ENCODE measurements at places on chromosomes 6 and 20.

DNA sequence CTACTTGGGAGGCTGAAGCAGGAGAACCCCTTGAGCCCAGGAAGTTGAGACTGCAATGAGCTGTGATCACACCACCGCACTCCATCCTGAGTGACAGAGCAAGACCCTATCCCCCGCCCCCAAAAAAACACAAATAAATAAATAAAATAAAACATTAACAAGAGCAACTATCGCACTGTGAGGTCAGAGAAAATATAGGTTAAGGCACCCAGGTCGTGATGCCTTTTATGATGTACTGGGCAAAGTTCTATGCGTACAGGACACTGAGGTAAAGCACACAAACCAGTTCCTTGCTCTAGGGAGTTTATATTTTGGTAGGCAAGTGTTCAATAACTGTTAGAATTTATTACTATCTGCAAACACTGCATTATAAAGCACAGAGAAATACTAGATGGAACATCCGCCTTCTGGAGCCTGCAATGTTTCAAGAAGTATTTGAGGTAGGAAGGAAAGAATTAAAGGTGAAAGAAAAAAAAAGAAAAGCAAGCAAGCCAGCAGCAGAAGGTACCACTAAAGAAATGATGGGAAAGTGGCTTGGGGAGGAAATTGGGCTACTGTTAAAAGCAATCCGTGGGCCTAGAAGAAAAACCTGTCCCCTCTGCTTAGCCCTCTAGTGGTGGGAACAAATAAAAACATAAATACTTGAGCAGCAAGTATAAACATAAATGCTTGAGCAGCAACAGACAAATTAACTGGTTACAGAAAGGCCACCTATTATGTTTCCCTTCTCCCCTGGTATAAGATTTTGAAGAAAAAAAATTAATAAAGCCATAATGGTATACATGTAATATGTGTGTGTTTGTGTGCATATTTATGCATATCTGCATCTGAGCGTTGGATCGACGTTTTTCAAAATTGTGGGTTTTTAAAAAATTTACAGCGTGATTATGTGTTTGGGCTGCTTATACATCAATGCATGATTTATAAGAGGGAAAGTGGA, 128.0 kb downstream of the PHACTR1 start:
- no peak for DNase-seq

GRCh38 chr6:135250751-135251497, 69.8 kb downstream of the MYB start:
- no peak for DNase-seq

DNA sequence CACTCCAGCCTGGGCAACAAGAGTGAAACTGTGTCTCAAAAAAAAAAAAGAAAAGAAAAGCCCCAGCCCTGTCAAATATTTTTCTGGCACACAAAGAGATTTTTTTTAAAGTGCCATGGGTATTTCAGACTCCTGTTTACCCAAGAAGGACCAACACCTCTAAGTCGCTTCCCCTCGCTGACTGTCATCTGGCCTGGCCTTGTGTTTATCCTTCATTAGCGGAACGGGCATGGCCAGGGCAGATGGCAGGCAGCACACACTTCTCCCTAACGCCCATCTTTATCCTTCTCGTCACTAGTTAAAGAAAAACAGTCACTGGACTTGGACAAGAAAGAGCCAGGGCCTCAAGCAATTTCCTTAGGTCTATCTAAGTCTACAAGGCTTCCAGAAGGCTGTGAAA, 7.3 kb upstream of the CBFA2T2 start:
- no peak for DNase-seq

DNA sequence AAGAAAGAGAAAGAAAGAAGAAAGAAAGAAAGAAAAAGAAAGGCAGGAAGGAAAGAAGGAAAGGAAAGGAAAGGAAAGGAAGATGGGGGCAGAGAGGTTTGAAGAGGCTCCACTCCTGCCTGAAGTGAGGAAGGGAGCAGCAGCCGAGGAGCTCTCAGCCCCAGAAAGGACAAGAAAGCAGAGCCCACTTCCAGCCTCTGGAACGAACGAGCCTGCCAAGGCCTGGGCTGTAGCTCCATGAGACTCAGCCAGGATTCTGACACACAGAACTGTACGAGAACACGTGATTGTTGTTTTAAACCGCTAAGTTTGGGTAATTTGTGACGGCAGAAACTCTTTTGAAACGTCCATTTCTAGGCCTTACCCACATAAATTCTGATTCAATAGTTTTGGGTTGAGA, 69.5 kb downstream of the TTLL2 start:
- no peak for DNase-seq

- DNase-seq = no peak
Measured at GRCh38 chr20:57417051-57417689, 26.0 kb downstream of the RBM38 start.

- DNase-seq = no peak
Measured at GRCh38 chr6:53375847-53376246, 27.1 kb upstream of the ELOVL5 start.

DNA sequence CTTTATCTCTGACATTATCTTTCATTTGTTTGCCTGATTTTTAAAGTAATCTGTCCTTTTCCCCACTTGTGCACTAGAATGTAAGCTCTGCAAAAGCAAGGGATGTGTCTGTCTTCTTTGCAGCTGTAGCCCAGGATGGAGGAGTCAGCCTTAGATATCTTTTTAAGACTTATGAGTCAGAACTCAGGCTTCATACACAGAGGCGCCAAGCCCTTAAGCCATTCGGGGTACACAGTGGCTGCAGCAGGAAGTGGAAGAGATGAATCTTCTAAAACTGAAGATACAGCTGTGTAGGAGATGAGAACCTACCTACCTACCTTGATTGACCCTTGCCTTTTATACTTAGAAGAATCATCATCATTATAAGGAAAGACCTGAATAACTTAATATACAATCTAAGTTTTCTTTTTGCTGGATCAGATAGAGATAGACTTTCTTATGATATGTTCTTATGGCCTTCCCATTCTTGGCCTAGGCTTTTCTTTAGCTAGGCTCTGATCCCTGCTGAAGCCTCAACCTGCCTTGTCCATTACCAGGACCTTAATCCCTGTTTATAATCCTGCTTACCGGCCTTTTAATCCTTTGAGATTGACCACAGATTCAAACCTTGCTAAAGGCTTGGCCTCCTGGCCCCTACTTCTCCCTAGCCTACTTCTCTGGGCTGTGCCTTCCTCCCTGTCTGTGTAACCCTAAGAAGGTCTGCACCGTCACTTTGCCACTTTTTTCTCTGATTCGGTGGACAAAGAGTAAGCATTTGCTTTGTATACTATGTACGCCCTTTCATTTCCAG, 304.5 kb downstream of the PRL start:
- no peak for DNase-seq

- DNase-seq = peak; percentile 14
Measured at GRCh38 chr6:165850434-165851019, 187.5 kb upstream of the PDE10A start.

DNA sequence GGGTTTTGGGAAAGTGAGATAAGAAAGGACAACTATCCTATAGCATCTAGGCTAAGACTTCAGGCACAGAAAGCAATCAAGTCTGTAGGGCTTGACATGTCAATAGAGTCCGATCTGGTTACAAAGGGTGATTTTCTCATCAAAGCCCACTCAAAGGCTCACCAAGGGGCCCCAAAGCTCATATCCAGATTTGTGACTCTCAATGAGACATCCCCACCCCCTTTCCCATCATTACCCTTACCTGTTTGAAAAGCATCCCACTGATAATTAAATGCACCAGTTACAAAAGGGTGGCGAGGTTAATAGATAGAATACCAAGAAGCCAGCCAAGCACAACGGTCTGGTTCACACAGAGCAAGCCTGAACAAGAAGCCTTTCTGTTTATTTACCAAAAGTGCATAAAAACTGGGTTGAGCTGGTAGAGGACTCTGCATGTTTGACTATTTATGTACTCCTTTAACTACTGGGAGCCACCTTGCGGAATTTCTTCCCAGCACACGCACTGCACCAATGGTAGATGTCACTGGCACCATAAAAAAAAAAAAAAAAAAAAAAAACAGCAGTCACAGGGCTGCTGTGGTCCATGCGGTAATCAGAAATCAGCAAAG, 6.1 kb downstream of the JAG1 start:
- no peak for DNase-seq

- DNase-seq = no peak
Measured at GRCh38 chr6:155155787-155156447, 107.9 kb upstream of the CLDN20 start.
